Activated T-cell treated with anti-CD3 and anti-CD28 coated beads for 48 hours (primary cell): ENCODE measurements at places on chromosomes 1 and 21.

GRCh38 chr1:212286556-212287131 is 1.4 kb downstream of the PPP2R5A start:
- DNase-seq, result no peak

DNA sequence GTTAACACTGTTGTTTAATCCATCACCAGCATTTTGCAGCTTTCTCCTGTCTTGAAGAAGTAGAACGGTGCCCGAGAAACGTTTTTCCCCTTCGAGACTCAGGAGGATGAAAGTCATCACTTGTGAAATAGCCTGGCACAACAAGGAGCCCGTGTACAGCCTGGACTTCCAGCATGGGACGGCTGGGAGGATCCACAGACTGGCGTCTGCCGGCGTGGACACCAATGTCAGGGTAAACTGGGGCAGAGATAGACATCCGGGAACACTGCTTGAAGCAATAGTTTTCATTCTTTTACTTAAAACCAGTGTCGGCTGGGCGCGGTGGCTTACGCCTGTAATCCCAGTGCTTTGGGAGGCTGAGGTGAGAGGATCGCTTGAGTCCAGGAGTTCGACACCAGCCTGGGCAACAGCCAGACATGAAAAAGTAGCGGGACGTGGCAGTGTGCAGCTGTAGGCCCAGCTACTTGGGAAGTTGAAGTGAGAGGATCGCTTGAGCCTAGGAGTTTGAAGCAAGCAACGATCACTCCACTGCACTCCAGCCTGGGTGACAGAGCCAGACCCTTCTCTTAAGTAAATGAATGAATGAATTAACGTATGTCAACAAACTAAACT is 945 bp downstream of the CHAF1B start:
- no peak for DNase-seq

- DNase-seq, result no peak
These were observed 4.0 kb upstream of the PEX10 start for GRCh38 chr1:2416403-2416802.

- DNase-seq, result no peak
These were observed 57.0 kb downstream of the DISC1 start for GRCh38 chr1:231683439-231684165.

DNA sequence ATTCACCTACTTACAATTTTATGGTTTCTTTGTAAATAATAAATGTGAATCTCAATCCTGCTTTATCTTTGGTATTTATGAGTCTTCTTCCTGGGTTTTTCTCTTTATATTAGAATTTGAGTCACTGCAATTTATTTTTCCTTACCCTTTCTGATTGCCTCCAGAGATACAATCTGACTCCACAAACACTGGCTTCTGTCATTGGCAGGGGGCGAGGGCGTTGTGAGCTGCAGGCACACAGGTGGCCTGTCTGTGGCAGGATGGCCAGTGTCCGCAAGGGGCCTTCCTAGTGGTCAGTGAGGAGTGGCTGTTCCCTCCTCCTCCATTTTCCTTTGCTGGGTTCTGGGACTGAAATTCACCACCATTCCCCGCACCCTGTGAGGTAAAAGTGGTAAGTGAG is 2.0 kb upstream of the MTARC1 start:
- DNase-seq, result no peak

- no peak for DNase-seq
These were observed 675.7 kb upstream of the CHRM3 start for GRCh38 chr1:238710697-238711096.

DNA sequence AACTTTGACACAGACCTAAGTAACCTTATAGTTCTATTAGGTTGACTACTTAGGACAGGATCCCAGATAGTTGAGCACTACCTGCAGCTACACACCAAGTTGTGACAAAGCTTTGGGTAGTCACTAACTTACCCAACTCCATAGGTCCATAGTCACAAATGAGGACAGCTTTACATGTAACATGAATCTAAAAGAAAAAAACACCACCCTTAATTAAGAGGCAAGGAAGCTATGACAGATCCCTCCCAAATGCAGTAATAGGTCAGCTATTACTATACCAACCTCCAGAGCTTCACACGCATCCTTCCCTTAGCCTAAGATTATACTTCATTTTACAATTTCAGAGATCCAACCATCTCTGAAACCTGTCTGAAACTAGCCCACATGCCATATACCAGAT is 12.7 kb upstream of the RAB42 start:
- no peak for DNase-seq

DNA sequence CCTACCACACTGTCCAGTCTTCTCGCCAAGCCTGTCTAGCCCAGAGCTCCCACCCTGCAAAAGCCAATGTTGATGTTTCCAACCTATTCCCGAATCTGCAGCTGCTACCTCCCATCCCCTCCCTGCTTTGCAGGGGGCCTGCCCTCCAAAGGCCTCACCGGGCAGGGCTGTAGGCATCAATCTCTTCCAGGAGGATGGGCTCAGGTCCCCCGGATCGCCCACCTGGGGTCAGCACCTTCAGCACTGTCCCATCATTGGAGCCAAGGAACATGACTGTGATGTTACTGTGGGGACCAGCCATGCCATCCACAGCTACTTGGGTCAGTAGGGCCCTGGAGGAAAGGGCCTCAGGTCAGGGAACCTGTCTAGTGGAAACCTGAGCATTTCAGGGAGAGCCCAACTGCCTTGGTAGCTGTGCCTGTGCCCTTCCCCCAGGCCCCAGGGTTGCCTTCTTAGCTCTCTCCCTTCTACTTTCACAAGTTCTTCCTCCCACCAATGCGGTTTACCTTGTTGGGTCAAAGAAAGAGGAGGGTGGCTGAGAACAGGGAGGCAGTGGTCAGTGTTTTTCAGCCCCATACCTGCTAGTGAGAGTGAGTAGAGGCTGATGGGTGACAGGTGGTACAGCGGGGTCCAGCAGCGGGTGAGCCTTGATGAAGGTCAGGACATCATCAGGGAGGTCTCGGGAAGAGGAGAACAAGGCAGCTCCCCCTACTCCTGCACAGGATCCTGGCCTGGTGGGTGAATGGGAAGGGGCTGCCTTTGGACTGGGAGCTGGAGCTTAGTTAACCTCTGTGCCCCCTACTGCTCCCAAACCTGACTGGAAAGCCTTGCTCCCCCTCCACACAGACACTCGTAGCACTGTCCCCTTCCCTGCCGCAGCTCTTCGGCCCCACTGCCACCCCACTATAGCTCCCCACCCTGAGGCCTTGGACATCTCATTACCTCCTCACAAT is 10.7 kb downstream of the SEMA6C start:
- DNase-seq, result no peak

- DNase-seq, result peak; percentile 45
These were observed 3.1 kb downstream of the ATP1A1 start for GRCh38 chr1:116375887-116376728.

DNA sequence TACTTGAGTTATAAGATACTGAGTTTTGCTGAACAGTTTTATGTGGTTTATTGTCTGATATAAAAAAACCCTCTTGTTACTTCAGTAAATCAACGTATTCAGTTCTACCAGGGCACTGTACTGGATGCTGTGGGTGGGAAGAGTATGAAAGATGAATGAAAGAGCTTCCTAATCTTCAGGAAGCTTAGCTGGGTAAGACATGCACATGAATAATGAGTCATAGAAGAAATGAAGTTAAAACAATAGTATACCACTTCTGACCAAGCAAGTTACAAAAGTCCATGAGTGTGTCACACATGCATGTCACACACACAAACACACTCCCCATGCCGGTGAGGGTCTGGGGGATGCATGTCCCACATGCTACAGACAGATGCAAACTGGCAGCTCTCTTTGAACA is 105.9 kb downstream of the SIPA1L2 start:
- no peak for DNase-seq

DNA sequence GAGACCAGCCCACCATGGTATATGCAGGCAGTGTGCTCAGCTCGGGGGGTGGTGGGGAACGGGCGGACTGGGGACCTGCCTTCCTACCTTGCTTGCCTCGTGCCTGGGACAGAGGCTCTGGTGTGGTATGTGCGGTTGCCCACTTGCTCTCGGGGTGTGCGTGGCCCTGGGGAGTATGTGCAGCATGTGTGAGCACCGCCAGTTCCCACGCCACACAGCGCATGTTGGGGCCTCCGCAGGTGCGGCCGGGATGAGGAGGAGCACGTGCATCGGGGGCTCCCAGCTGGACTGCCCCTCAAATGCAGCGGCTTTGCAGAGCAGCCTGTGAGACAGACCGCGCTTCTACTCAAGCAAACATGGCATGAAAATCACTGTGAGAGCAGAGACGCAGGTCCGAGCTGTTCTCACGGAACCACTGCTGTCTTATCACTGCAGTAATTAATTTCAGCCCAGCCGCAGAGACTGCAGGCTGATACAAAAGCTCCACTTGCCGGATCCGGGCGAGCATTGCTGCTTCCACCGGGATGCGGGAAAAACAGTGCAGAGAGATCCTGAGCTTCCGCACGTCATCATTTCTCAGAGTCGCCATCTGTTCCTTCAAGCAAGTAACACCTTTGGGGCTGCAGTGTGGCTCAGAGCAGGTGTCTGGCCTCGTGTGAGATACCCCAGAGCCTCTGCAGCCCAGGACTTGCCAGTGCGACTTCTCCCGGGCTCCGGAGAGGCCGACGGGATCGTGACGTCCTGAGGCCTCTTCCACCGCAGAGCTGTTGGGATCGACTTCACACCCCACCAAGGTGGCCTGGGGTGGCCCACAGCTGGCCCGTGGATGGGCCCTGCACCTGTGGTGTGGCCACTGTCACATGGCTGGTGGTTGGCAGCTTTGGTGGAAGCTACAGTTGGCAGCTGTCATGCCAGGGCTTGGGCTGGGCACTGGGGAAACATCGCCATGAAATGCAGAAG is 92.6 kb upstream of the ACTRT2 start:
- DNase-seq, result no peak
